ENCODE measurements at places on chromosomes 5 and 9.

- peak; percentile 94 for DNase-seq
Measured at GRCh38 chr5:77076961-77077828, 9.9 kb downstream of the ZBED3 start.

- no peak for DNase-seq
Measured at GRCh38 chr5:65037831-65038815, 269.4 kb downstream of the CWC27 start.

GRCh38 chr9:109411798-109412352, 86.2 kb downstream of the PTPN3 start:
- DNase-seq, result no peak

DNA sequence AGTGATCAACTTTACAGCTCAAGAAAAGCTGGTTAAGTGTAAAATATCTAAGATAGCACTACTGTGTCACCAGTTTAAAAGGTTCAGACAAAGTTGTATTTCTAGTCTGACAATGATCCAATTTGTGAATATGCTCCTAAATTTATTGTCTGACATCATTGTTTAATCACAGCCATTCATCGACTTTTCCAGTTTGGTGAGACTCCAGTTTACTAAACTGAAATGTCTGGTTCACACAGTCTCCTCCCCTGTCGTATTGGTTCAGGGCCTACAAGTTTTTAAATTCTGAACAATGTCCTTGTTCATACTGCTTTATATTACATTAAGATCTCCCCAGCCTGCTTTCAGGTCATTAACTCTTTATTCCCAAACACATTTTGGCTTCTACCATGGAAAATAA, 161.4 kb downstream of the CHSY3 start:
- DNase-seq, result no peak

DNA sequence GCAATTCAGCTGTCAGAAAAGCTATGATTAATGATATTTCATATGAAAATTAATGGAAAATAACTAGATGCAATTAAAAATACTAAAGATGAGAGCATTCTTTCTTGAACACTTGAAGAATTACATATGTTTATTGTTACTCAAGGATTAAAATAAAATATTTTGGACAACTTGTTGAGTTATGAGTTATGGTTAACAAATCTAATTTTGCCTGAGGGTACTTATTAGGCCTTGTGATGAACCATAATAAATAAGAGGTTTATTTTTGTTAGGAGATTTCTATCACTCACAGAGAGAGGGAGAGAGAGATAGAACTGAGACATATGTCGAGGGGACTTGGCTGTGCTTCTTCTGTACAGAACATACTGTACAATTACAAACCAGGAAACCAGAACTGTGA, 183.7 kb downstream of the ISL1 start:
- DNase-seq, result no peak

- DNase-seq, result no peak
Measured at GRCh38 chr5:143205883-143206195, 197.6 kb downstream of the NR3C1 start.

DNA sequence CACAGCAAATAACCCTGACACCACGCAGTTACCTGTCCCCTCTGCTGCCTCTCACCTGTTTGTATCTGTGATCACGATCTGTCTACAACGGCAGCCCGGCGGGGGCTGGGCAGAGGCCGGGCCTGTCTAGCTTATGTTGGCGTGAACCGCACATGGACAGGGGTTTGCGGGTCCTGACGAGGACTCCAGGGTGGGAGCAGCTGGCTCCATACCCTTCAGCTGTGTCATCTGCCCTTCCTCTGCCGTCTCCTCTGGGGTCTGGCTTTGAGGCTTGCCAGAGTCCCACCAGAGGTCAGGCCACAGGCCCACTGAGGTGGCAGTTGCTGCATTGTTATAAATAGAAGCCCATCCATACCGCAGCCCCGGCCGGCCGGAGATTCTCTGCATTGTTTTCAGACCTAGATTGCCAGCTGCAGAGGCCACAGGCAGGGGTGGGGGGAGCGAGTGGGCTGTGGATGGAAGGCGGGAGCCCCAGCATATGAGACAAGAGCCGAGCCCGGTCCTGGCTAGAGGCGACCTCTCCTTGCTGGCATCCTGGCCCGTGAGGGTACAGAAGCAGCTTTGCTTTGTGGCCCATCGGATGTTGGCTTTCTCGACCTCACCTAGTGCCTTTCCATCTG, 37.8 kb downstream of the FAM78A start:
- peak; percentile 78 for DNase-seq

DNA sequence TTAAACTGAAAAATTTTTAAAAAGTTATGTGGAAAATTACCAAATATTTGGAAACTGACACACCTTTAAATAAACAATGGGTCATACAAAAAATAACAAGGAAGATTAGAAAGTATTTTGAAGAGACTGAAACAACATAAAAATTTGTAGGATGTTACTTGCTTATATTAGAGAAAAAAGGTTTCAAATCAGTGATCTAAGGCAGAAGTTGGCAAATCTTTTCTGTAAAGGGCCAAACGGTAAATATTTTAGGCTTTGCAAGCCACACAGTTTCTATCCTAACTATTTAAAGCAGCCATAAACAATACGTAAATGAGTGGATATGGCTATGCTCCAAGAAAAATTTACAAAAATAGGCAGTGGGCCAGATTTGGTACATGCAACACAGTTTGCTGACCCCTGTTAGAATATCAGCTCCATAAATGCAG, 81.3 kb downstream of the OXCT1 start:
- DNase-seq, result no peak

GRCh38 chr5:91183743-91184142, 199.4 kb downstream of the ARRDC3 start:
- DNase-seq, result no peak

DNA sequence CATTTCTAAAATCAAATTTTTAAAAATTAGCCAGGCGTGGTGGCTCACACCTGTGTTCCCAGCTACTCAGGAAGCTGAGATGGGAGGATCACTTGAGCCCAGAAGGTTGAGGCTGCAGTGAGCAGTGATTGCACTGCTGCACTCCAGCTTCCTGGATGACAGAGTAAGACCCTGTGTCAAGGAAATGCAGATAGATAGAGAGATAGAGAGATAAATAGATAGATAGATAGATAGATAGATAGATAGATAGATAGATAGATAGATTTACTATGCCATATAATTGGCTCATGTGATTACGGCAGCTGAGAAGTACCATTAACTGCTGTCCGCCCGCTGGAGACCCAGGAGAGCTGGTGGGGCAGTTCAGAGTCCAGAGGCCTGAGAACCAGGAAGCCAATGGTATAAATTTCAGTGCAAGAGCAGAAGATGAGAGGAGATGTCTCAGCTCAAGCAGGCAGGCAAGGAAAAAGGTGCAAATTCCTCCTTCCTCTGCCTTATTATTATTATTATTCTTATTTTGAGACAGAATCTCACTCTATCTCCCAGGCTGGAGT, 13.0 kb upstream of the PTGES start:
- DNase-seq, result no peak

DNA sequence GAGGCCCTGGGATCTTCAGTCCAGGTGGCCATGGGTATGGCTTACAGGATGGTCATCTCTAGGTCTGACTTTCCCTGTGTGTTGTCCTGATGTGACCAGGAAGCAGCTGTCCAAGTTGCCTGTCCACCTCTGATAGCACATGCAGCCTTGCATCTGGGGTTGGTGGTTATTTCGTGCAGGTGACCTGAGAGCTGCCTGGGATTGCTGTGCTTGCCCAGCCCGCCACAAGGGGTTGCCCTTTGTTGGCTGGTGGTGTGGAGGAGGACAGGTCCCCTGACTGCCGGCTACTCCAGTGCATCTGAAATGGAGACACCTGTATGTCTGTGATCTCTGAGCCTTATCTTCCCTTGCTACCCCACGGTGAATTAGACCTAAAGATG, 212.6 kb downstream of the ARHGAP26 start:
- DNase-seq, result no peak

DNA sequence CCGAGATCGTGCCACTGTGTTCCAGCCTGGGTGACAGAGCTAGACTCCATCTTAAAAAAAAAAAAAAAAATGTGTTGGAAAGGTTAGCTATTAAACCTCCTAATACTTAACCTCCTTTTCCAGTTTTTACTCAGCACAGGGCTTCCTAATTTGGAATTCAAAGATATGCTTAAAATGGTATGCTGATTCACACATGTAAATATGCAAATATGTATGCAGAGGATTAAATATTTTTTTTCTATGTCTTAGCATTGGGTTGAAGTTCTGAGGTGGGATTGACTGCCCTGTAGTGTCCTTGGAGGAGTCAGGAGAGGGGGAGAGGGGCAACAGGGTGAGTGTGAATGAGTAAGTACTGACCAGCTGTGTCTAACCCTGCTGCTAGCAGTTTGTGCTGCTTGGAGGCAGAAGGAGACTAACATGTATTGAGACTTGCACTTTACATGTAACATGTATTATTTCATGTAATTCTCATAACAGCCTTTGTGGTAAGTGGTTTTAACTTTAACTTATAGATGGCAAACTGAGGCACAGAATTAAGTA, 63.2 kb downstream of the SLC44A1 start:
- no peak for DNase-seq

DNA sequence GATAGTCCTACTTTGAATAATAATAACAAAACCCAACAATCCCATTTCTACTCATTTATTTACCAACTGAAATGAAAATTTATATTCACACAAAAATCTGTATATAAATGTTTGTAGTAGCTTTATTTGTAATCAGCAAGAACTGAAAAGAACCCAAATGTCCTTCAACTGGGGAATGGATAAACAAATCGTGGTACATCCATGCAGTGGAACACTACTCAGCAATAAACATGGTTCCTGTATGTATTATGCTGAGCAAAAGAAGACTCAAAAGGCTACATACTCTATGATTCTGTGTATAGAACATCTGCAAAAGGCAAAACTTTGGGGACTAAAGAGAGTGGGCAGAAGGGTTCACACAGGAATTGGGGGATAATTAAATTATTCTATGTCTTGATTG, 136.1 kb upstream of the HAND1 start:
- DNase-seq, result no peak

GRCh38 chr5:76451031-76451701, 48.1 kb downstream of the IQGAP2 start:
- no peak for DNase-seq

DNA sequence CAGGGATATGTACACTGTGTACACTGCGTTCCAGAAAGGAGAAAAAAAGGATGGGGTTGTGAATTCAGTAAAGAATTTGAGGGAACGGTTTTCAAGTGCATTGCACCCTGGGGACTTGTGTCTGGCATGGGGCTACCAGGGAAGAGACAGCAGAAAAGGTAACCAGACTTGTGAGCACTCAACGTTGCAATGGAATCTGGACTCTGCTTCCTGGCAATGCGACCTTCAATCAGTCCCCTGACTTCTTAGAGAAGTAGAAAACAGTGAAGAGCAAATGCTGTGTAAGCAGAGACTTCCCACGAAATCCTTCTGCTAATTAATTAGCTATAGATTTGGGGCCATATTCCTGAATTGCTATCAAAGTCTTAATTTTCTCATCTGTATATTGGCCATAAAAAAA, 36.3 kb downstream of the MACIR start:
- no peak for DNase-seq

DNA sequence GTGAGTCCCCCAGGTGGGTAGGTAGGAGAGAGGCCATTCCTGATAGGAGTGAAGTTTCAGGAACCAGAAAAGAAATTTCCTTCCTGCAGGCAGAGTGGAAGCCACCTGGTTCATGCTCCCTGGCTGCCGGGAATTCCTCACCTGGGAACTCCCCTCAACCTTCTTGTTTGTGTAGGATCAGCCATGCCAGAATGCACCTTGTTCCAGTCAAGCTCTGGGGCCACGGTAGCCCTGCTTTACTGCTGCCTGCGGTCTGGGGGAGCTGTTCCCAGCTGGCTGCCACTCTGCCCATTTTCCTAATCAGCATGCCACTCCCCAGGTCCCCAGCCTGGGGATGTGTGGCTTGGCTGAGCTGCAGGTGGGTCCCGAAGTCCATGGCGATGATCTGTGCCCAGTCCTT, 18.7 kb upstream of the B4GALT1 start:
- no peak for DNase-seq

- no peak for DNase-seq
Measured at GRCh38 chr9:23702311-23702922, 123.6 kb downstream of the ELAVL2 start.

DNA sequence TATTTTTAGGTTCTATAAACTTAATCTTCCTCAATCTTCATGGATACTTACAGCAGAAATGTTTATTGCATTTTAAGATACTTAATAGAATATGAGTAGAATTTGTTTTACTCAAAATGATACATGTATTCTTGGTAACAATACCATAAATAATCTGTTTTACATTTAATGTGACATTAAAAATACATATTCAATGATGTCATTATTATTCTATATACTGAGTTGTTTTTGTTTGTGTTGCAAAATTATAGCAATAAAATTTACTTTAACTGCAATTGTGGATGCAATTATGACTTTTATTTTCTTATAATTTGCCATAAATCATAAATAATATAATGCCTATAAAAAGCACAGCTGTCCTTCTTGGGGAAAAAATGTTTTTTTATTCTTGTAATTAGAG, 275.9 kb upstream of the CCNG1 start:
- no peak for DNase-seq

- DNase-seq, result no peak
Measured at GRCh38 chr9:71326360-71326759, 204.9 kb upstream of the TRPM3 start.

DNA sequence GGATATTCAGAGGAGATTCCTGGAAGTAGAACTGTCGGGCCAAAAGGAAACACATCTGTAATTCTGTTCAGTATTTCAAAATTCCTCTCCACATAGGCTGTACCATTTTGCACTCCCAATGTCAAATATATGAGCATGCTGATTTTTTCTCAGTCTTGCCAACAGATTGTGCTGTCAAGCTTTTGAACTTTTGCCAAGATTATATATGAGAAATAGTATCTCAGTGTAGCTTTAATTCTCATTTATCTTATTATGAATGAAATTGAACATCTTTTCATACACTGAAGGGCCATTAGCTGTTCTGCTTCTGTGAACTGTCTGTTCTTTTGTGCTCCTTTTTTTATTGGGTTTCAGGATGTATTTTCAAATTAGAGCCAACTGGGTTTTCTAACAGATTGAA, 907.1 kb downstream of the MAT2B start:
- DNase-seq, result no peak

DNA sequence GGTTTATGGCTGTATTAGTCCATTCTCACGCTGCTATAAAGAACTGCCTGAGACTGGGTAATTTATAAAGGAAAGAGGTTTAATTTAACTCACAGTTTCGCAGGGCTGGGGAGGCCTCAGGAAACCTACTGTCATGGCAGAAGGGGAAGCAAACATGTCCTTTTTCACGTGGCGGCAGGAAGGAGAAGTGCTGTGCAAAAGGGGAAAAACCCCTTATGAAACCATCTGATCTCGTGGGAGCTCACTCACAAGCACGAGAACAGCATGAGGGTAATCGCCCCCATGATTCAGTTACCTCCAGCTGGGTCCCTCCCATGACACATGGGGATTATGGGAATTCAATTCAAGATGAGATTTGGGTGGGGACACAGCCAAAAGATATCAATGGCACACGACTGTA, 13.9 kb downstream of the LRRC70 start:
- no peak for DNase-seq

DNA sequence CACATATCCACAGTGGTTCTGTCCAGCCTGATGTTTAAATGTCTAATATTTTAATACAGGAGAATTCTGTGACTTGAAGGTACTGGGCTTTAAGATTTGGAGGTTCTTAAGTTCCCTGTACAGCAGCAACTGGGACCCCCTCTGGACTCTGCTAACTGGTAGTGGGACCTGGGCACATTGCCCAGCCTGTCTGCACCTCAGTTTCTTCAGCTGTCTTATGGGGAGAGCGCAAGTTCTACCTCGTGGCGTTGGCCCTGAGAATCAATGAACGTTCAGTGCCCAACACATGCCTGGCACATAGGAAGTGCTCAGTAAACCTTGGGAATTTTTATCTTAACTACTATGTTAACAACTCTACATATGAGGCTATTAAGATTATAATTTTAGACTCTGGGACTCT, 1.4 kb downstream of the SLC2A6 start:
- DNase-seq, result no peak

- no peak for DNase-seq
Measured at GRCh38 chr5:130652176-130652575, 512.9 kb downstream of the HINT1 start.

All from posterior vena cava (tissue), 2 donors.